ENCODE measurements at places on chromosomes 7 and 10.
A peak's percentile ranks its signal among the peaks of the same experiment; 100 is the strongest.

DNA sequence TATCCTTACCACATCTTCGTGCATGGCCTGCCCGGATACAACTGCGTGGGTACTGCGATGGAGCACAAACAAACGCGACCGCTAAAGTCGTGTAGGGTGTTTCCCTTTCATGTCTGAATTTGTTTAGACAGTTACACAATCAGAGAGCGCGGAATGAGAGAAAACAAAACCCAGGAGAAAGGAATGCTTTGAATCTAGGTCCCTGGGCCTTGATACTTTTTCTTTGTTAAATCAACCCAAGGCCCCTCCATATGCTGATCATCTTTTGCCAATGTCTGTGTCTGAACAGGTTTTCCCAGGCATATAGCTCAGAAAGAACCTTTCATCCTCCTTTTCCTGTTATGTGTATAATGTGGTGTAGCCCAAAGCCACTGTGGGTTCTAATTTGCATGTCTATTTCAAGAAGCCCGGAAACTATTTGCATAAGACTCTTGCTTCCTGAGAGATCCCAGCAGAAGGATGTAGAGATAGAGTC is 145.8 kb downstream of the FRMD4A start:
- no peak for DNase-seq

DNA sequence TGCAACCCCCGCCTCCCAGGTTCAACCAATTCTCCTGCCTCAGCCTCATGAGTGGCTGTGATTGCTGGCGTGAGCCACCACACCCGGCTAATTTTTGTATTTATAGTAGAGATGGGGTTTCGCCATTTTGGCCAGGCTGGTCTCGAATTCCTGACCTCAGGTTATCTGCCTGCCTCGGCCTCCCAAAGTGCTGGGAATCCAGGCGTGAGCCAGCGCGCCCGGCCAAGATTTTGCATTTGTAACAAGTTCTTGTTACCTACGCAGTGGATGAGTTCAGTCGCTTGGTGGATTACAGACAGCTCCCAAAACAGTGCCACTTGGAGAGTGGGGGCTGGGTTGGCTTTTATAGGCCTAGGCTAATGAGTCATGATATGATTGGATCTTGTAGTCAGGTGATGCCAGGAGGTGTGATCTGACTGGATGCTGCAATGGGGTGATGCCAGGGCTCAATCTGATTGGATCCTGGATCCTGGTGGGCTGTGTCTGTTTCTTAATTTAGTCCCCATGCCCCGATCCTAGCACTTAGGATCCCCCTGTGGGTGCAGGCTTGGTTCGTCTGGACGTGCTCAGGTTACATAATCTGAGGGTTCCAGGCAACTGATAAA is 20.3 kb downstream of the SBDS start:
- no peak for DNase-seq

GRCh38 chr7:125391921-125392320 is 462.3 kb upstream of the POT1 start:
- peak; percentile 63 for DNase-seq

DNA sequence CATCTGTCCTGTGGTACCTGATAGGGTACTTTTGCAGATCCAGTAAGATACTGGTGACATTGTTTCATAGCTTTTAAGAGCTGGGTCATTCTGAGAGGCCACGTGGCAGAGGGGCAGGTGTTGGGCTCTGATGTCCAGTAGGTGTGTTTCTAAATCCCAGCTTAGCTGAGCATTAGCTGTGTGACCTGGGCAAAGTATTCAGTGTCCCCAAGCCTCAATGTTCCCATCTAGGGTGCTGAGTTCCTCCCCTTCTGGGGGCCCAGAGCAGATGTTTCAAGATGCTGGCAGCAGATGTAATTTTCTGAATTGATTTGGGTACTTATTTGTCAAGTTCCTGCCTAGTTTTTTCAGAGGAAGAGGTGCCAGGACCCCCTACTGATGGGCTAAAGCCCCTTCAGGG is 52.9 kb downstream of the NEURL1 start:
- no peak for DNase-seq

DNA sequence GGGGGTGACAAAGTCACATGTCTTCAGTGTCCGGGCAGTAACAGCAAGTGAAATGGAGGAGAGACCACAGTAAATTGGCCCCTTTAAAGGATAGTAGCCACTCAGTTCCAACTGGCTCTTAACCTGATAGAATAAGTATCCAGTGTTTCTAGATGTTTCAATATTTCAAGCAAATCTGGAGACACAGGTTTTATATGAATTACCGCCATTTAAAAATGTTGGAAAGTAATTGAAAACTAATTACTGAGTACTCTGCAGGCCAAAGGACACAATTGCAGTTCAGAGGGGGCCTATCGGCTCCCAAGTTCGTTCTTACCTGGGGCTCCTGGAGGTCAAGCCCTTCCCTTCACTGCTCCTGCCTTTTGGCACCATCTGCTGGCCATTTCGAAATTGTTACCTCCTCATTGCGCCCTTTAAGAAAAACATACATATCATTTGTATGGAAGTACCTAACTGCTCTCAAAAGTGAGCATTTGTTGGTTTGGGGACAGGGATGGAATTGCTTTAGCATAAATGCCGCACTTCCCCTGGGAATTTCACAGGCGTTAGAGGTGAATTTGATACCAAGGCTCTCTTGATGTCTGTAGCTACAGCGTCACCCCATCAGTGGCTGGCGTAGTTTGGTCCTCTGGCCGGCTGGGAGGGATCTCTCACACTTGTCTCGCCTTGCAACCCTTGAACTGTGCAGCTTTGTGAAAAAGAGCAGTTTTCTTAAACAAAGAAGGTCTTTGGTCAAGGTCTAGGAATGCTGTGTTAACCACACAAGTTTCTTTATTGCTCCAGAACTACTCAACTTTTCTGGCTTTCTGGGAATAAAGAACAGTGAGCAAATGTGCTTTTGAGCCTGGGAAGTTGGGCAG is 220.0 kb downstream of the ARHGAP21 start:
- no peak for DNase-seq

GRCh38 chr10:124516181-124516580 is 54.6 kb downstream of the LHPP start:
- DNase-seq: no peak

DNA sequence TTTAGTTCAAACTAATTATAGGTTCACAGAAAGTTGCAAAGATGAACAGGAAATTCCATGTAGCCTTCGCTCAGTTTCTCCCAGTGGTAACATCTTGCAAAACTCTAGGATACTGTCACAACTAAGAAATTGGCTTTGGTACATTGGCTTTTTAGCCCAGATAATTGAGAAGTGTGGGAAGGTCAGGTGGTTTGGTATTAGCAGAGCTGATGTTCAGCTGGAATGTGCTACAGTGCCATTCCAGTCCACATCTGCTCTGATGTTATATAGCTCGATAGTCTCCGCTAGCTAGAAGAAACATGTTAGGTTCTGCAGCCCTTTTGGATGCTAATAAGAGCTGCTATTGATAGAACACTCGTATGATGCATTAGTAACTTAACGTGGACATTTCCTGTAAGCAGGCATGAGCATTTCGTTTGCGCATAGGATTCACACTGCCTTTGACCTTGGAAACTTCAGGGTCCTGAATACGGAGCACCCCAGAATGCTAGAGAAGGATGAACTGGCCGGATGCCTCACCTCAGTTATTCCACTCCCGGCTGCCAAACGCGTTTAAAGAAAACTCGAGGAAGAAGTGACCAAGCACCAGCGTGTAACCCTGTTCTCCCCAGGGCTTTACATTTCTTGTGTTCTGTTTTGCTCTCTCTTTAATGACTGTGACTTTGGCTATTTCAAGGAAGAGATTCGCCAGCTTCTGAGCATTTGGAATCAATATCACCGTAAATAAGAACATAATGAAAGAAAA is 271.4 kb downstream of the GALNT17 start:
- no peak for DNase-seq

DNA sequence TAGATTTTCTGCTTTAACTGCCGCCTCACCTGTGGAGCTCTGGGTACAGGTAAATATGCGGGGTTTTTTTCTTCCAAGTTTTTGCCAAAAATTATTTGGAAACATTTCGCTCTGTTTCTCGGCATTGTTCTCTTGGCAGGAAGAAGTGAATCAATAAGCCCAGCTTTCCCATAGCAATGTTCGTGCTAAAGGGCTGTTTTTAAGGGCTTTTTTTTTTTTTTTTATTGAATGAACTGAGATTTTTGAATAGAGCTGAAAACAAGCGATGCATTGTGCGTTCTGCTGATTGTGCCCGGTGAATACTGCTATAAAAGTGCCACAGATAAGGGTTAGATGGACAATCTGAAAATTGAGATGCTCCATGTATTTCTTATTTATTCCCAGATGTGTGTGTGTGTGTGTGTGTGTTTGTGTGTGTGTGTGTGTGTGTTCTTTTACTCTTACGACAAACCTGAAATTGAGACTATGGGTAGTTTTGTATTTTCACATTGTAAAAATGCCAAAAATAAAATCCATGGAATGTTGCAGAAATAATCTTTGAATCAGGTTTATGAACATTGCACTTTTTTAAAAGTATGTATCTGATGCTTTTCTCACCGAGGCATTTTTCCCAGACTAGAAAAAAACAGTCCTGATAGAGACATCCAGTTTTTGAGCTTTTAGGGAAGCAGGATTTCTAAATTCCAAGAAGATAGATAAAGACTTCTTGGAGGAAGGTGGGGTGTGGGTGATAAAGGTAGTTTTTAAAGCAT is 30.5 kb downstream of the KIAA1217 start:
- no peak for DNase-seq

DNA sequence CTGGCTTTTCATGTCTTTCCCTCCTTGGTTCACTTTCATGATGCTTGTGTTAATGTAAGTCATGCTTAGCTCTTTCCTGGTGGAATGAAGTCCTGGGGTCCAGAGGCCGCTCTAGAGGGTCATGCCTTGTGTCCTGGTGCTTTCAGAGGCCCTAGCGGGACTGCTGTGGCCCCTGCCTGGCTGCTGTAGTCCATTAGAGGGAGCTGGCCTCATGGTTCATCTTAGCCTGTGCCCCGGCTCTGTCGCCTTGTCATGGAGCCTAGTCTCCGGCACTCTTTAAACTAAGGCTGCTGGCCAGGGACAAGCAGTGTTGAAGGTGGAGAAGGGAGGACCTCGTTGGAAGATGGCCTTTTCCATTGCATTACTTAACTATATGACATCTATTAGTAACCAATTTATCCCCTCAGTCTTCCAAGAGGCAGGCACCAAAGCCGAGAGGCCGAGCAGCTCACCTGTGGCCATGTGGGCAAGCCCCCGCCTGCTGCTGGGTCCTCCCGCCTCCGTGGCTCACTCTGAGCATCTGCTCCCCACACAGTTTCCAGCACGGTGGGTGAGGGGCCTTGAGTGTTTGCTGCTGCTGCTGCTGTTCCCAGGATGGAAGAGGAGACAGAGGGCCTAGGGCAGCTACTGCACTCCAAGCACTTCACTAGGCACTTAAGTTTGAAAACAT is 5.0 kb upstream of the NDUFB2 start:
- DNase-seq: no peak

DNA sequence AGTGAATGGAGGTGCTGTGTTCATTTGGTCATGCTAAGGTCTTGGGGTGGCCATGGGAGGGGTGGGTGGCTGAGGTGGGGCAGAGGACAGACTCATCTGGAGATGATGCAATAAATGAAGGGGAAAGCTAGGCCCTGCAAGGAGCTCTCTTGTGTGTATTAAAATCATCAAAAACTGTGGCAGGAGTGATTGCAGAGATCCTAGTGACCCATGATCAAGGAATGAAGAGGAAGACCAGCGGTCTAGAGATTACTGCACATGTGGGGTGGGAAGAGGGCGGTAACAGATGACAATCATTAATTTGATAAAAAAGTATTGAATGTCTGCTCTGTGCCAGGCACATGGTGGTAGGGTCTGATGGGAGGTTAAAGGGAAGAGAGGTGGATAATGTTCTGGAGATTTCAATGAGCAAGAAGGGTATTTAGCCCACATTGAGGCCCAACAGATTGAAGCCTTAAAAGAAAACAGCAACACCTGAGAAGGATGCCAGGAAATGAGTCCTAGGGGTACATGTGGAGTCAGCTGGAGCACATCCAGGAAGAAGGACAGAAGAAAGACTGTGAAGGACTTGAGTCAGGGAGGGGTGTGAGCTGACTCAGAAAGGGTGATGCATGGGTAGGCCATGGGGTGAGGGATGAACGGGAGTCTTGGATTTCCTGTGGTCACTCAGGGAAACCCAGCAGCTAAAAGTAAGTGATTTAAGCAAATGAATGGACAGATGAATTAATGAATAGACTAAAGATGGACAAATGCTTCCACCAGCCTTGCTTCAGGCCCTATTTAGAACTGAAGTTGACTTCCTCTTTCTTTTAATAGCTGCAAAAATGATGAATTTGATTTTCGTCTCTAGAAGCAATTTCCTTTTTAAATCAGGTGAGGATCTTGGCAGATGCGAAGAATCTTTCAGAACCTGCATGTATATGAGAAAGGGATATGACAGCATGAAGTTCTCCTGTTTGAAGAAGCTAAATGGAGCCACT is 83.1 kb upstream of the IGFBP3 start:
- DNase-seq: no peak

GRCh38 chr7:140062528-140063299 is at the start of gene PARP12:
Gene PARP12, minus strand, starts transcription at chr7:140062951. Its CDS starts 104 bp downstream, at chr7:140062847.
- peak; percentile 39 for DNase-seq

DNA sequence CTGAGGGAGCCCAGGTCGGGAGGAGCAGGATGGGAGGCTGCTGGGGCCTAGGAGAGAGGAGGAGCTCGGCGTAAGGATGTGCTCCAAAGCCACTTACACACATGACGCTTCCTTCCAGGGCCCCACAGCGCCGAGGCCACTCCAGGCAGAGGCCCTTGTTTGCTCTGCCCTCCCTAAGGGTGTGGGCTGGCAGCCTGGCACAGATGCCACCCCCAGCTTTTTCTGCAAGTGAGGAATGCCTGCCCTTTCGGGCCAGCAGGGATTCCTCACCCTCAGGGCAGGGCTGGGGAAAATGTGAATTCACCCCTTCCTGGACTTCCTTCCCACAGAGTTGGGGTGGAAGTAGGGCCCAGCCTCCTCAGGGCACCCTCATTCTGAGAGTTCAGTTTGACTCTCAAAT is 5.6 kb upstream of the AQP1 start:
- no peak for DNase-seq

- DNase-seq: no peak
These were observed 147.9 kb downstream of the CPEB3 start for GRCh38 chr10:92142949-92143348.

GRCh38 chr10:11705722-11706121 is 36.5 kb upstream of the ECHDC3 start:
- no peak for DNase-seq

GRCh38 chr10:70250961-70251680 is 17.9 kb upstream of the PPA1 start:
- DNase-seq: no peak

DNA sequence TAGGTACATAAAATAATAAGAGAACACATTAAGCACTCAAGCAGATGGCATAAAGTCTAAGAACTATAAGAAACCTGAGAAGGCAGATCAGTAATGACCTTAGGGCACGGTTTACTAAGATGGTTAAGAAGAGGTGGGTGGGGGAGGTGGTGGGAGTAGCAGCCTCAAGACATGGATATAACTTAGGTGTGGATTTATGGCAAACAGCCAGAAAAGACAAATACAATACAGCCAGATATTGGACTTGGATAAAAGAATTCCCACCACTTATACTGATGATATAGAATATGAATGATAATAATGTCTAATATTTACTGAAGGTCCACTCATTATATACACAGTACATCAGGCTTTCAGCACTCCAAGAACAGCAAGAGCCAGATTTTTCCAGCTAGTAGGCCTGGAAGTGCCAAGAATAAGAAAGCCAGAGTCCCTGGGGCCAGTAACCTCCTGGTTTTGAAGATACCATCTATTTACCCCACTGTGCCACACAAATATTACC is 11.9 kb downstream of the DPY19L1 start:
- DNase-seq: peak; percentile 62

- no peak for DNase-seq
These were observed at the start of gene CABCOCO1 for GRCh38 chr10:61662794-61663259. Gene CABCOCO1, plus strand, starts transcription at chr10:61662929. Its CDS starts 44 bp downstream, at chr10:61662973.
